Fibroblast of skin of right biceps (primary cell): ENCODE measurements at places on chromosomes 12 and 14.

DNA sequence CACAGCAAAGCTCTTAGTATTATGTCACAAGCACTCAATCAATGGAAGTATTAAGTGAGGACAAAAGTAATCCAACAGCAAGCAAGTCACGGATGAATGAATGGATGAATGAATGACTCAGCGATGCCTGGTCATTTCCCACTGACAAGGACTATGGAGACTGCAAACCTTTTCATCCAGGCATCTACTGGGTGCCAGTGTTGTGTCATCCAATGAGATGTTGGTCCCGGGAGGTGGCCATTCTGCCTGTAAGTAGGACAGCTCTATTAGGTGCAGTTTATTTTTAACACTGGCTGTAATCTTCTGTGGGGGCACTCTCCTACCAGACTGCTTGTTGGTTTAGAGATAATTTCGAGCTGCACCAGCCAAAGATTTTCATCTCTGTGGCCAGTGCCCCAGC is 39.4 kb downstream of the STAB2 start:
- DNase-seq: peak; percentile 34

- DNase-seq: no peak
These were observed 22.3 kb downstream of the GALNT8 start for GRCh38 chr12:4742416-4742970.

DNA sequence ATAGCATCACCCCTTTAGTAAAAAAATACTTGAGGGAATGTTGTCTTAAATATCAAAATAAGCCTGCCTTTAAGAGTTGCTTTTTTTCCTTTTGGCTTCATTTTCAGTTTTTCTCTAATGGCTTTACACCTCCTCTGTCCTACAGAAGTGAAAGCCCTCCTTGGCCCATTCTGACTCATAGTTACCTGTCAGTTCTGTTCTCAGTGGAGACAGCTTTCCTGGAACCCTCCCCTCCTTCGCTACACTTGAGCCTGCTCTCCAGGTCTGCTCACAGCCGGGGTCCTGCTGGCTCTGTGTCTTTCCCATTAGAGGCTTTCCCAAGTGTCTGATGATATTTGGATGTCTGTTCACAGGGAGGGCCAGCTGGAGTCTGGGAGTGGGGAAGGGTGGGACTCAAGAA is 84.0 kb downstream of the PELI2 start:
- DNase-seq: no peak

DNA sequence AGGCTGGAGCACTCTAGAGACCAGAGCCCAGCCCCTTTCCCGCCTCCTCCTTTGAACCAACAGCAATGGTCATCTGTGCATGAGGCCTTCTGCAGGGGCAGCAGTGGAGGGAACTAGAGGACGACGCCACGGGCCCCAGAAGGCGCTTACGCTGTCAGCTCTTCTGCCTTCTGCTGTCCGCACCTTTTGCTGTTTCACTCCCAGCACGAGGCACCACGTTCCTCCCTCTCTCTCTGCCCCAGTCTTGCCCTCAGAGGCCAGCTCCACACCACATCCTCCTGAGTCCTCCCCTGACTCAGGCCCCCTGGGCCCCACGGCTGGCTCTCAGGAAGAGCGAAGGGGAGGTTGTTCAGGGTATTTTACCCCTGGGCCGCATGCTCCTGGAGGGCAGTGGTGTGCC is 15.5 kb downstream of the MMAB start:
- no peak for DNase-seq

DNA sequence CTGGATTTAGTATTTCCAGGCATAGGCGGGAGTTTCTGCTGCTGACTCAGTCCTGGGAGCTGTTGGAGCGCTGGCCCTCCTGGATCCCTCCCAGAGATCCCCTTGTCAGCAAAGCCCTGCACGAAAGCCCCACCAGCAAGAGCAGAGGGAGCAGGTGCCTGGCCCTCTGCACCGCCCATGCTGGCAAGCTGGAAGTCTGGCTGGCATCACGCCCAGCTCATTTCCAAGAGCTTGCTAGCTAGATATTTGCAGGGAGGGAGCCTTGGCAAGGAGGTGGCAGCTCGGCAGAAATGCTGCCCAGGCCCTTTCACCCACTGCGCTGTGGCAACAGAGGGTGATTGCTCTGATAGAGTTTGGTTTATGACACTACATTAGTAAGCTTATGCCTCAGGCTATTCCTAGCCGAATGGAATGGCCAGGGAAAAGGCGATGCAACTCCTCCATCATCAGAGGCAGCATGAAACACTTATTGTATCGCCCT is 193.9 kb downstream of the EMP1 start:
- peak; percentile 14 for DNase-seq

DNA sequence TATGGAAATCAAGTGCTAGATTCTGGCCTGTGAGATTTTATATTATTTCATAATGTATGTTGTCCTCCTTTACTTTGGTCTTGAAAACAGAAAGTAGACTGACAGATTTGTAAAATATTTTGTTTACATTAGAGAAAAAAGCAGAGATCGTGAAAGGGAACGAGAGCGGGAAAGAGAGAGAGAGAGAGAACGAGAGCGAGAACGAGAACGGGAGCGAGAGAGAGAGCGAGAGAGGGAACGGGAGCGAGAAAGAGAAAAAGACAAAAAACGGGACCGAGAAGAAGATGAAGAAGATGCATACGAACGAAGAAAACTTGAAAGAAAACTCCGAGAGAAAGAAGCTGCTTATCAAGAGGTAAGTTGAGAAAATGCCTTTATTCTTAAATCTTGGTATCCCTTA is 30.6 kb upstream of the PSEN1 start:
- DNase-seq: no peak

- peak; percentile 29 for DNase-seq
These were observed 444.9 kb upstream of the FOXG1 start for GRCh38 chr14:28321475-28322244.
